ENCODE measurements at places on chromosomes 4 and X. TPM values are rescaled to one million over a fixed set of nuclear protein-coding genes. Genes with fewer than 3 reads are reported as not detected.

The SRPK3 gene
- total RNA-seq: 0.43 TPM

The HTR2C gene
- total RNA-seq: not detected

The TMPRSS11D gene
- total RNA-seq: 0.96 TPM

The PAGE2 gene
- total RNA-seq: not detected

The RGN gene
- 0.43 TPM for total RNA-seq

The SLC16A2 gene
- total RNA-seq: 2.1 TPM

The SH3TC1 gene
- 55.2 TPM for total RNA-seq

The SMIM10 gene
- total RNA-seq: under 0.01 TPM

The STS gene
- total RNA-seq: 0.64 TPM

The SNCA gene
- total RNA-seq: 12.6 TPM

The RNF212 gene
- 0.64 TPM for total RNA-seq

The P2RY8 gene
- not detected for total RNA-seq

The RHOXF1 gene
- total RNA-seq: not detected

The DUSP21 gene
- not detected for total RNA-seq

The LRAT gene
- 4.3 TPM for total RNA-seq

The CXorf49B gene
- 0.24 TPM for total RNA-seq

The ATP2B3 gene
- not detected for total RNA-seq

The APOO gene
- 16.6 TPM for total RNA-seq

The PFKFB1 gene
- total RNA-seq: not detected

The ZNF185 gene
- total RNA-seq: 74.7 TPM

The HS3ST1 gene
- 2.3 TPM for total RNA-seq

Data from tracheal epithelial cell (primary cell).